Cortex of kidney (tissue), 1 donor: ENCODE measurements at places on chromosomes 2 and 18.

GRCh38 chr2:170820757-170821530, 4.3 kb downstream of the GAD1 start:
- no peak for DNase-seq

- no peak for DNase-seq
Measured at GRCh38 chr2:52253416-52253980, 1221.6 kb upstream of the NRXN1 start.

DNA sequence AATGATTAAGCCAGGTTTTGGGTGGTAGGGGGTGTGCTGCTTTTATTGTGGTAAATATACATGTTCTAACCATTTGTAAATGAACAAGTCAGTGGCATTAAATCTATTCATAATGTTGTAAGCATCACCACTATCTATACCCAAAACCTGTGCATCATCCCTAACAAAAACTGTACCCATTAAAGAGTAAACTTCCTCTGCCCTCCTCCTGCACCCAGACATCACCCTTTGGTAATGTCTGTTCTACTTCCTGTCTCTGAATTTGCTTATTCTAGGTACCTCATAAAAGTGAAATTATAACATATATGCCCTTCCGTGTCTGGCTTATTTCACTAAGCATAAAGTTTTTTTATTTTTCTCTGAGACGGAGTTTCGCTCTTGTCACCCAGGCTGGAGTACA, 14.1 kb downstream of the RIF1 start:
- DNase-seq: no peak

DNA sequence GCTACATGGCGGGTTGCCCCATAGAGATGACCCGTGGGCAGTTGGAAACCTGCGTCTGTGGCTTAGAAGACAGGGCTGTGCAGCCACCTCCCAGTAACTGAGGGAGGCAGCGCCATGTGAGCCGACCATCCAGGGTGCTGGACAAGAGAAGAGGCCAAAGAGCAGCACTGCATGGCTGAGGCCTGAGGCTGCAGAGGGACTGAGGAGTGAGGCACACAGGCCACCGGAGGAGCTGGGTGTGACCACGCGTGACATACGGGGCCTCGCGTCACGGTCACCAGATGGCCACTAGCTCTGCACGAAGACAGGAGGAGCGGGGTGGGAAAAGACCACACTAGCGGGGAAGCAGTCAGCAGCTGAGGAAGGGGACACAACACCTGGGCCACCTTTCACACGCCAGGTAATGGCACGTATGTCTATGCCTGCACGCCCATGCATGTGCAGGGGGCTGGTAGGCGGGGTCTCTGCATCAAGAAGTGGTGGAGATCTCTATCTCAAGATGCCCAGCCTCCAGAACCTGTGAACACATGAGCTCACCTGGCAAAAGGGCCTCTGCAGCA, 61.4 kb downstream of the NDUFA10 start:
- no peak for DNase-seq

DNA sequence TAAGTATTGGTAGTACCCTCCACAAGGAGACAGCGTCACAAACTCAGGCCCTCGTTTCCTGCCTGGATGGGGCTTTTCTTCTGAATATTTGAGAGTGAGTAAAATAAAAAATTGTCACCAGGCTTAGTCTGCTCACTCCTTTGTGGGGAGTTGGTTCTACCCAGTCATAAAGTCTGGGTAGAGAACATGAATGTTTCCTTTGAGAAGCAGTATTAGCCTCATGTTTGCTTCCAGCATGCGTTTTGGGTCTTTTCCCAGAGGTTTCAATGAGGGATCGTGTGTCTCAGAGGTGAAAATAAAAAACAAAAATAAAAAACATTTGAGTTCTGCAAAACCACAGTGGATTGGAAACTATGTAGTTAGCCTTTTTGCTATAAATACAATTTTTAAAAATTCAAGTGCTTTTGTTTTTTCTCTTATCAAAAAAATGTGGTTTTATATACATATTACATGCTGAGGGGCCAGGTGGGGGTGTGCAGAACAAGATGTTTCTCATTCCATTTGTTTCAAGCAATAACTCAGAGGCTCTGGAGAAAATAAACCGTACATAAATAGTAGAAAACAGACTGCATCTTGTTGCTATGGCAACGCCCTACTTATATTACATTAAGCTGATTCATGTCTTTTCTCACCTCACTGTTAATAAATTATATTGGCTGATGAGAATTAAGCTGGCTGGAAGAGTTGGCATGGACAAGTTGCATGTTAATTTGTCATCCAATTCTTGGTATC, 225.4 kb upstream of the FBXO11 start:
- DNase-seq: no peak

- DNase-seq: no peak
Measured at GRCh38 chr18:32730620-32731091, 42.2 kb downstream of the KLHL14 start.

- no peak for DNase-seq
Measured at GRCh38 chr2:129803871-129804270, 175.6 kb upstream of the RAB6C start.

DNA sequence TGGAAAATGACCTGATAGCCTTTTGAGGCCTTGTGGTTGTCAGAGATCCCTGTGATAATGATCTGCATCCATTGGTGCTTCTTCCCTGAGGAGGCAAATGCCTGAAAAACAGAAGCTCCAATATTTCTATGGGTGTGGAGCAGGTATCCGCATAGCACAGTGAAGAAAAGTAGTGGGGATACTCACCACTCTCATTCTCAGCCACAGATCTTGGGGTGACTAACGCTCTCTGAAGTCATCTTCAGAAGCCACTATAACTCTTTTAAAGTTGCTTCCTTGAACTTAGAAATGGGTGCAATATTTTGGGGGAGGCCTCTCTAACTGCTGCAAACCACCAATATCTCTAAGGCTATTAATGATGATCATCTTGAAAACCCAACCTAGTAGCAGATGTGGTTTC, 46.2 kb downstream of the ARHGAP15 start:
- DNase-seq: no peak
